ENCODE measurements at places on chromosomes 5 and 9.

- no peak for DNase-seq
Measured at GRCh38 chr9:108761655-108762347, 94.0 kb downstream of the ACTL7B start.

DNA sequence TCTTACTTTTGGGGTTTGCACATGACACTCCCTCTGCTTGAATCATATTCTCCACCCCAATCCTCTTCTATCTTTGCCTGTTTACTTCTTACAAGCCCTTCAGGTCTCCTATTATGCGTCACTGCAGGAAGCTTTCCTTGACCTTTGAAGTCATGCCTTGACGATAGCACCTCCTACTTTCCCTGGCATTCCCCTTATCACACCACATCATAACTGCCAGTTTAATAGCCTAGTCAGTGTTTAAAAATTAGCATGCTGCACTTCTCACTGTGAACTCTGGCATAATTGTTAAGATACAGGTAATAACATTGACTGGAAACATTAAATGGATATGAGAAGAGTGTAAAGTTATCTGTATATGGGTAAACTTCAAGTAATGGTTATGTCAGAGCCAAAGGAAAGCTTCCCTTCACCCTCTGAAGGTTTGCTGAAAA, 37.1 kb upstream of the CEP120 start:
- DNase-seq: no peak

DNA sequence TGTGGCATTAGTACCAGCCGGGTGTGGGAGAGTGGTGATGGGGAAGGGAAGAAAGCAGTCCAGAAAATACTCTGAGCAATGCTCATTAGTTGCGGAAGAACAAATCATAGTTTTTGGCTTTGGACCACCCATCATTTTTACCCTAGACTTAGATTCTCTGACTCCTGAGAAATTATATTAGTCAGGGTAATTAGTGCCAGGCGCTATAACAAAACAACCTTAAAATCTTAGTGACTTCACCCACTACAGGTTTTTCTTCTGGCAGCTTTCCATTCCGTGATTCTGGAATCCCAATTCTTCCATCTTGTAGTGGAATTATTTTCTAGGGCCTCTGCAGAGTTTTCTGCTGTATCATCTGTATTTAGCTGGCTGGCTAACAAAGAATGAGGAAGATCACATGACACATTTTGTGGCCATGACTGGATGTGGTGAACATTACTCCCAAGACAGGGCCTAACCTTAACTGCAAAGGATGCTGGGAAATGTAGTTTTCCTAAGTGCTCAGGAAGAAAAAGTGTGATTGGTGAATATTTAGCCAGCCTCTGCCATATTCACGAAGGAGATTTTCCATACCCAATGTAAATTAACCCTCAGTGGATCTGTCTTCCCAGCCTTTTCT, 373.0 kb upstream of the MEF2C start:
- DNase-seq: no peak

DNA sequence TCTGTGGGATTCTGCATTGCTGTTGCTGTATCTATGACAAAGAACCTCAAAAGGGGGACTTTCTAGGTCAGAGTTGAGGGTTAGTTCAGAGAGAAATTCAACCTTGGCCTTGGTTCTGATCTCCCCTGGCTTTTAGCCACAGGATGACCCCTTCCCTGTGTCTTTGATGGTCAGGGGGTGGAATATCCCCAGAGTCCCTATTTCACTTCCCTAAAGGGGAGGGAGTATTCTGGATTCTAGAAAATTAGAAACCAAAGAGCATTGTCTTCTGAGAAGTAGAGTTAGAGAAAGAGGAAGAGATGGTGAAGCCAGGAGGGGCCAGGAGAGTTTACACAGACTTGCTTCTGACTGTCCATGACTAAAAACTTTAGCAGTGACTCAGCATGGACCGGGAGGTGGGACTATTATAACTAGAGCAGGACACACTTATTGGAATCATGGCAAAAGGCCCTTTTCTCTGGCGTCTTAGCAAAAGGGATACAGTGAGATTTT, 56.2 kb upstream of the LPAR1 start:
- no peak for DNase-seq

DNA sequence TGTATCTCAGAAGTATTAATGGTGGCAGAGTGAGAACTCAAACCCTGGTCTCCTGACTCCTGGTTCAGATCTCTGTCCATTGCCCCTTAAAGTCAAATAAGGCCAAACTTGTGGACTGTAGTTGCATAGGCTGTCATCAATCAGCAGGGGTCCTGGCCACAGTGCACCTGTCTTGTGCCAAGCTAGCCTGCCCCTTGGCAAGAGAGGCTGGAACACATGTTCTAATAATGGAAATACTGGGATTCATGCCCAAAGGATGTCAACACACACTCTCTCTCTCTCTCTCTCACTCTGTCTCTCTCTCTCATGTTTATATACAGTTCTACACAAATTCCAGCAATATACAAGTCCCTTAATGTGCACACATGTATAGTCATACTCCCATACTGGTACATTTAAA, 44.3 kb downstream of the GLRA1 start:
- DNase-seq: no peak

- DNase-seq: no peak
Measured at GRCh38 chr9:92163276-92163675, 48.1 kb upstream of the SPTLC1 start.

DNA sequence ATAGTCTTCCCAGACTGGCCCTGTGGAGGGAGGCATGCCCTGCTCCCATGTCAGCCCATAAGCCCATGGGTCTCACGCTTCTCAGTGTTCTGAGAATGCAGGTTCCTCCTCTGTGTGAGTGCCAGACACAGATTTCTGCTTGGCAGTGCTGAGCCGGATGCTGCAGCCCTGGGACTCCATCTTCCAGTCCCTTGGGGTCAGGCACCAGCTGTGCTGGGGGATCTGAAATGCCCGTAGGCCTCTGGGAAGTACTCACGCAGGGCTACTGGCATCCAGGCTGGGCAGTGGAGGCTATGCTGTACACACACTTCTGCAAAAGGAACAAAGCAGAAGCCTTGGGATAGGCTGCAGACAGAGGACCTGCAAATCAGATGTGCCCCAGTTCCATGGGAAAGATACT, 1944.6 kb downstream of the EFNA5 start:
- no peak for DNase-seq

GRCh38 chr5:35003018-35003957, 44.5 kb downstream of the AGXT2 start:
- peak; percentile 50 for DNase-seq

- DNase-seq: no peak
Measured at GRCh38 chr5:114243972-114244317, 117.9 kb upstream of the KCNN2 start.

DNA sequence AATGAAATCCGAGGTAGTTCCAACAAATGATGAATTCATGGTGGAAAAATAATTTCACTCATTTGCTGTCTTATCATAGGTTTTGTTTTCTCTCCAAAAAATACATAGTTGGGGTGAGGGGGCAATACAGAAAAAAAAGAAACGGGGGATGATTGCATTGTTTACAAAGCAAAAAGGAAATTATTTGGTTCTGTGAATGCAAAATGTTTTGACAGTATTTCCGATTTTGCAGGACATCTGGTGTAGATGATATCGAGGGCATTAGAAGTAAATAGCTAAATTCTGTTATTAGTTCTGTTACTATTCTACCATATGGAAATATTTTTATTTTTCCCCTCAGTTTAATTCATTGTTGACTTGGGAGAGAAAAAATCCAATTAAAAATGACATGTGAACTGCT, 201.7 kb downstream of the MARCHF11 start:
- no peak for DNase-seq

GRCh38 chr5:132679717-132680380, 6.1 kb downstream of the IL4 start:
- DNase-seq: no peak

GRCh38 chr5:119631660-119632059, 2.3 kb downstream of the FAM170A start:
- no peak for DNase-seq

DNA sequence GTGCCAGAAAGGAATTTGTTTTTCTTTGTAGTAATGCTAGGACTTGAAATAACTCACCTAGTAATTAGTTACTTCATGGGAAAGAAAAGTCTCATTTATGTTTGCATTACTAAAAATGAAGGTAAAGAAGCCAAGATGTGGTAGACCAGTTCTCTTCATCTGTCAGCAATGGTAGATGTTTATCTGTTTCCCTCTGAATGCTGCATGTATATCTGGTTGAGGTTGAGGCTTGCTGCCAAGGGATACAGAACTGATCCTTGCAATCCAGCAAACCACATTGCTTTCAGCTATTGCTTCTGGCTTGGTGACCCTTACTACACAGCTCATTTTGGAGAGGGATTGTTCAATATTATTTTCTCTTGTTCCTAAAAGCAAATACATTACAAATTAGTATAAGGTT, 73.6 kb downstream of the ZNF474 start:
- no peak for DNase-seq

GRCh38 chr9:136618580-136619547, 43.9 kb upstream of the EGFL7 start:
- DNase-seq: no peak

- no peak for DNase-seq
Measured at GRCh38 chr5:10520706-10521105, 43.2 kb upstream of the ANKRD33B start.

GRCh38 chr9:116958881-116959280, 271.8 kb downstream of the TRIM32 start:
- no peak for DNase-seq

- DNase-seq: no peak
Measured at GRCh38 chr9:13252852-13253251, 26.6 kb downstream of the MPDZ start.

- no peak for DNase-seq
Measured at GRCh38 chr9:131639769-131640437, 94.6 kb downstream of the PRRT1B start.

DNA sequence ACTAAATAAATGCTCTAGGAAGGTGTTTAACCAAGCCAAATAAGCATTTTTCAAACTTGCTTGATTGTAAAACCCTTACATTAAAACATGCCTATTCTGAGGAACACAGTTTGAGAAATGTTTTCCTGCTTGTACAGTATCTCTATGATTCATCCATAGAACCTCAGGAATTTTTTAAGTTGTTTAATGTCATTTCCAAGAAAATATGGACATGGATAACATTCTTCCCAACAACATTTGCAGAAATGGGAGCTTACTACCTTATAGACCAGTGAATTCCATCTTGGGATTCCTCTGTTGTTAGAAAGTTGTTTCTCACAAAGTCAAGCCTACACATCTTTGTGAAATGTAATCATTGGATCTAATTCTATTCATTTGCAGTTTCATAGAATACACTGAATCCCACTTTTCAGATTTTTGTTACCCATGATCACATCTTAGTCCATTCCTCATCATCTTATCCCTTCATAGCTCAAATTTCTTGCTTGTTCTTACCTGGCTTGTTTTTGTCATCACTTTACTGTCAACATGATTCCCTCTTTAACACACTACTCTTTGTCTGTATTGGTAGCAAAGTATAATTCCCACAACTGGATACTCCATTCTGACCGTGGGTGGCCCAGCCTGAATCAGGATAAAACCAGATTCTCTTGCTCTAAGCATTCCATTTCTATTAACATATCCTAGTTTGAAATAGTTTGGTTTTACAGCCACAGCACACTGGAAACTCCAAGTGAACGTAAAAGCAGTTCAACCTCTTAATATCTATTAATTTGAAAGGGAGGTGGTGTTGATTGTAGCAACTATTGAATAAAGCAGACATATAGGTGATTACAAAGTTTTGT, 49.4 kb upstream of the PAPPA start:
- DNase-seq: no peak

- DNase-seq: peak; percentile 31
Measured at GRCh38 chr5:9544502-9545135, 1.3 kb downstream of the SEMA5A start.

GRCh38 chr9:2362150-2362549, 259.4 kb upstream of the VLDLR start:
- DNase-seq: no peak

- DNase-seq: no peak
Measured at GRCh38 chr5:88954511-88954910, 71.5 kb upstream of the MEF2C start.

DNA sequence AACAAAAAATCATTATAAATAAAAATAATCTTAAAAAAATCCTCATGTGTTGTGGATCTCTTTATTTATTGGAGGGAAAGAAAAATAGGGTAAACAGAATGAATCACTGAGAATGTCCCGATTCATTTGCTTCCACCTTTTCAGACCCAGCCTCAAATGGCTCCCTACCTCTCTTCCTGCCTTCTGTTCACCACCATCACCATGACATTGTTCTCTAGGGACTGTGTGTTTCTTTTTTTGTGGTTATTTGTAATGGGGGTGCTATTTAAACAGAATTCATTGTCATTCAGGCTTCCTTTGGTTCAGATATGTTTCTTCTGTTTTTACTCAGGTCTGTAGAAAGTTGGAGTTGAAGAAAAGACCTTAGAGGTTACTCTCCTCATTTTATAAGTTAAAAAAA, 198.2 kb downstream of the KIF4B start:
- no peak for DNase-seq

DNA sequence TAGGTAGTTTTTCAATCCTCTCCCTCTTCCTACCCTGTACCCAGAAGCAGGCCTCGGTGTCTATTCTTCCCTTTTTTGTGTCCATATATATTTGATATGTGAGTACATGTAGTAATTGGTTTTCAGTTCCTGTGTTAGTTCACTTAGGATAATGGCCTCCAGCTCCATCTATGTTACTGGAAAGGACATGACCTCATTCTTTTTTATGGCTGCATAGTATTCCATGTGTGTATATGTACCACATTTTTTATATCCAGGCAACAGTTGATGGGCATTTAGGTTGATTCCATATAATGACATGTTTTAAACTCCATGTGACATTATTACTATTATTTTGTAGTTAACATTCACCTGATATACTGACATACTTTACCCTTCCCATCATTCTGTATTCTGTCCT, 49.1 kb downstream of the CAVIN4 start:
- DNase-seq: no peak

- DNase-seq: no peak
Measured at GRCh38 chr5:143334903-143335302, 68.6 kb downstream of the NR3C1 start.

- DNase-seq: no peak
Measured at GRCh38 chr5:133854554-133854953, 113.9 kb downstream of the C5orf15 start.

GRCh38 chr9:130291474-130291873, 25.9 kb downstream of the HMCN2 start:
- no peak for DNase-seq

DNA sequence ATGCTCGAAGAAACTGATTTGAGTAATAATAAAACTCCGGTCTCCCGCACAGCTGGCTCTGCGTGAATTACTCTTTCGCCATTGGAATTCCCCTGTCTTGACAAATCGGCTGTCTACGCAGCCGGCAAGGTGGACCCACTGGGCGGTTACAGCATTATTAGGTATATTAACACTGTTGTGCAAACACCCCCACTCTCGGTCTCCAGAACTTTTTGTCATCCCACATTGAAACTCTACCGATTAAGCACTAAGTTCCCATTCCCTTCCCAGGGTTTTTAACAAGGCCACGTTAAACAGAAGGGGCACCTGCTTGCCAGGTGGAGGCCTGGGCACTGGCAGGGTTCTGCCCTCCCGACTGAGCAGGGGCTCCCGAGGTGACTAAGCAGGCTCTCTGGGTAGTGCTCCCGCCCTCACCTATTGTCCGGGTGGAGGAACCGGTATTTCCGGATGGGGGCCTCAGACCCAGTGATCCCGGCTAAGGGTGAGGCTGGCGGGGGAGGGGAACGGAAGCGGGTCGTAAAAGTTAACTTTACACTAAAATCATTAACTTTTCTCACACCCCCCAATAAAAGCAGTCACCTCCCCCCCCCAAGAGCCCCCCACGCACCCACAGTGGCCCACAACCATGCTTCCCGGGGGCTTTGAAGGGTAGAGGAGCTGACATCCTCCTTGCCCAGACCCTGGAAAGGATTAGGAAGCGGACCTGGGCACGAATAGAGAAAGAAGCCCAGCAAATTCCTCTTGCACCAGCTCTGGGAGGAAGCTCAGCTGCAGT, 53.5 kb upstream of the TJP2 start:
- DNase-seq: no peak
